Osteoblast (primary cell): ENCODE measurements at places on chromosomes 12 and 14.

DNA sequence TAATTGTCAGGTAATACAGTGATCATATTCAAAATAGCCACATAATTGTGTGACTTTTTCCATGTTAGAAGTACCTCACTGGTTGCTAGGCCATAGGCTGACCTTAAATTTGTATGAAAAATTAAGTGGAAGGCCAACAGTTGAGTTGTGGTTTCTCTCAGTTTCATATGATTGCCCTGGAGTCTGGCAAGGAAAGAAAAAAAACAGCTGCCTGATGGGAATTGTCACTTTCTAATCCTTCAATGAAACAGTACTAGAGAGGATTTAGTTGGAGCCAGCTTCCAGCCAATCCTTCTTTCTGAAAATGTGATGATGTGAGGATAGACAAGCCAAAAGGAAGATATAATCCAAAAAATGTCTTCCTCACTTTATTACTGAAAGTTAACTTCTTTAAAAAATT is 113.6 kb downstream of the ALX1 start:
- no peak for DNase-seq

DNA sequence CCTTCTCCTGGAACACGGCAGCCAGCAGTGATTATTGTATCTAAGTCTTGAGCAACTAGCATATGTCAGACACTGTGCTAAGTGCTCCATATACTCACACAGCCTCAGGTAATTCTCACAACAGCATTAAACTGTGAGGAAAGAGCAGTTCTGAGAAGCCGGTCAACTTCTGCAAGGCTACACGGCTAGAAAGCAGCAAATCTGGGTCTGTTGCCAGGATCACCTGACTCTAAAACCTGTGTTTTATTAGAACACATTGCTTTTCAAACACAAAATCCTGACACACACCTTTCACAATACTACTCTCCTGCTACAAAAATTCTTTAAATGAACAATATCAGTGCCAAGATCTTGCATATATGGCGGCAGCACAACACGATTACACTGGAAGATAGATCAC is 49.8 kb upstream of the CRACR2A start:
- no peak for DNase-seq

DNA sequence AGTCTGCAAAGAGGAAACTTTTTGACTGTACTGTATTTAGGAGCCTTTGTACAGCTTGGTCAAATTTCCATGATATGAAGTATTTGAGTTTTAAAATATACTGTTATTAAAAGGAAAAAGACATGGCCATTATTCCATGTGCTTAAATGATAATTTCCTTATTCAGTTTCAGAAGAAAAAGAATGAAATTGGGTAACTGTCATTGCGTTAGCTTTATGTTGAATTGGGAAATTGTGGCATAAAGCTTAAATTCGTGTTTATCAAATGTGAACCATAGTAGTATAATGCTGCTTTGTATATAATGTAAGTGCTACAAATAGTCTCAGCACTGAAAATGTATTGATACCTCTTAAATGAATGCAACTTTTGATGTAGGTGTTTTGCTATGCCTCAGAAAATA is 64.9 kb downstream of the ETNK1 start:
- no peak for DNase-seq

DNA sequence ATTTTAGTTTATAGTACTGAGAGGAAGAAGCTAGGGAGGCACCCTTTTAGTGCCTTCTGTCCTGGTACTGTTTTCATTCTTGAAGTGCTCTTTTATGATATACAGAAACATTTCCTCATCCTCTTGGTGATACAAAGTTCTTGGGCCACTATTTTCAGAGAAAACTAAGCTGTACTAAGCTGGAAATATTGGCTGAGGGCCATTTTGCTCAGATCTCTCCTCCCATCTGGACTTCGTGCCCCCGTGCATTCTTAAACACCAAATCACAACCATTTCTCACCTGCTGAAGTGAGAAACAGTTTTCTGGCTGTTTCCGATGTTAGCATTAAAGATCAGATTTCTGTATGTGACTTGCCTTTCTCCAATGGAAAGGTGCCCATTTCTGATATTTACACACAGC is 158.9 kb downstream of the FBXL14 start:
- no peak for DNase-seq

DNA sequence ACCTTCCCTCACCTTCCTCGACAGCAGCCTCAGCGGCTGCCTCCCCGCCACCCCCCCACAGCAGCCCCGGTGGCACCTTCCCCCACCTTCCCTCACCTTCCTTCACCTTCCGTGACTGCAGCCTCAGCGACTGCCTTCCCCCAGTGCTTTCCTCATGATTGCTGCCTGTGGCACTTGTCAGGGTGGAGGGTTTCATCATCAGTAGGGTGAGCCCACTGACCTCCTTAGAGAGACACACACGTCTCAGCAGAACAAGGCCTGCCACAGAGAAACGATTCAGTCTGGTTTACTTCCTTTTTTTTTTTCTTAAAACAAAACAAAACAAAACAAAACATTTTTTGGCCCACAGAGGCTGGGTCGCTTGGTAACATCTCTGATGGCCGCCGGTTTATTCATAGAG is 75.0 kb downstream of the EP400 start:
- DNase-seq = no peak

- no peak for DNase-seq
Observed at GRCh38 chr12:106816231-106816630, 41.7 kb downstream of the RIC8B start.

DNA sequence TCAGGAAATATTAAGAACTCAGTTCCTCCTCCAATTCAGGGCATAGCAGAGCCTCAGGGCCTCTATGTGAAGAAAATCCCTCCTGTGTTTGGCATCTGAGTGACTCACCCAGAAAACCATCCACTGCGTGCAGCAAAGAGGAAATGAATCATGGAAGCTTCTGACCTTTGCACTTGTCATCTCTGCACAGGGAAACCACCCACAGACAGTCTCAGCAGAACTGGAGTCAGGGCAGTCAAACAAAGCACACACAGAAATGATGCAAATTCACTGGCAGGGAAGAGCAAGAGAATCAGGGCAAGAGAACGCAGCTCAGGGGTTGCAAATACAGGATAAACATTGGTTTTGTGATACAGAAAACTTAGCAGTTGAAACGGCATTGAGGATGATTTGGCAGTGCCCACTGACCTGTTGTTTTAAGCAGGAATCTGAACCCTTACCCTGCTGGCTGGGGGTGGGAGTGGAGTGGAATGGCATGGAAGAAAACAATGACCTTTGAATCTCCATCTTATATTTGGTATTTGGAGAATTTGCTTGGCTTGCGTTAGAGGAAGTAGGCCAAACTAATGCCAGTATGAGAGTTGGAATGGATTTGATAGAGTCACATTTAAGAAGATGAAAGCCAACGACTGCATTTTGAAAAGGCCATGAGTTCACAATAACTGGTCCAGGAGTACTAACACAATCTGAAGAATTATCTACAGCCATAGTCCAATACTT is 53.5 kb downstream of the PHLDA1 start:
- peak; percentile 74 for DNase-seq

DNA sequence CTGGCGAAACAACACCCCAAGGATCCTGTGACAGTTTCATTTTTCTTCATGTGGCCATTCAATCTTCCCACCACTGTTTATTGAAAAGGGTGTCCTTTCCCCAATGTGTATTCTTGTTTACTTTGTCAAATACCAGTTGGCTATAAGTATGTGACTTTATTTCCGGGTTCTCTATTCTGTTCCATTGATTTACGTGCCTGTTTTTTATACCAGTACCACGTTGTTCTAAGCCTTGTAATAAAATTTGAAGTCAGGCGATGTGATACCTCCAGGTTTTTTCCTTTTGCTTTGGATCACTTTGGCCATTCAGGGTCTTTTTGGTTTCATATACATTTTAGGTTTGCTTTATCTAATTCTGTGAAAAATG is 9.1 kb upstream of the MGAT4C start:
- DNase-seq = no peak

DNA sequence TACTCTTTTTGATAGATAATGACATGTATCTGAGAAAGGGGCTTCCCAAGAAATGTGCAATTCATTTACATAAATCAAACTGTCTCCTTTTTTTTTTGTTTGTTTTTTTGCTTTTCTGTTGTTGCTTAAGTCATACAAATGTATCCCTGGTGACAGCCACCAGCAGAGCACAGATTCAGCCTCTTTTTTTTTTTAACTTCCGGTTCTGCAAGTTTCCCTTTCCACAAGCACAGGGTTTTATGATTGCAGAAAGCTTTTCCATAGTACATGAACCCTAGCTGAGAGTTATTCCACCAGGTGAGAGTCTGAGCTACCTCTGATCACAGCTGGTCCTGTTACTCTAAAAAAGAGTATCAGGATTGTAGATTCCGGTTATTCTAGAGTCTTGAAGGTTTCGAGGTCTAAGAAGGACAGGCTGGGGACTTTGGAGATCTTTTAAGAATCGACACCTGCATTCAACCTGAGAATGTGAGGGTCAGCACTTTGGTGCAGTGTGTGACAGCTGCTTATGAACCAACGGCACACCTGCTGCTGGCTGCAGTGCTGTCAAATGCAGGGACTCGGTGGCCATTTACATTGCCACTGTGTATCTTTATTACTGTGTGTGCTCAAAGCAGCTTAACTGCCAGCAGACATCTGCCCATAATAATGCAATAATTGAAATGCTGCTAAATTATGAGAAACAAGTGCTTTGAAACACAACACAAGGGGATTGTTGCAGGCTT is 551.7 kb downstream of the NRXN3 start:
- no peak for DNase-seq

GRCh38 chr14:74945261-74945851 is 10.0 kb downstream of the PGF start:
- peak; percentile 90 for DNase-seq

- no peak for DNase-seq
Observed at GRCh38 chr12:91413581-91414546, 231.2 kb upstream of the DCN start.

- DNase-seq = no peak
Observed at GRCh38 chr14:68363466-68363842, 429.4 kb downstream of the ZFP36L1 start.

- DNase-seq = no peak
Observed at GRCh38 chr12:68356060-68356695, 24.0 kb upstream of the MDM1 start.

DNA sequence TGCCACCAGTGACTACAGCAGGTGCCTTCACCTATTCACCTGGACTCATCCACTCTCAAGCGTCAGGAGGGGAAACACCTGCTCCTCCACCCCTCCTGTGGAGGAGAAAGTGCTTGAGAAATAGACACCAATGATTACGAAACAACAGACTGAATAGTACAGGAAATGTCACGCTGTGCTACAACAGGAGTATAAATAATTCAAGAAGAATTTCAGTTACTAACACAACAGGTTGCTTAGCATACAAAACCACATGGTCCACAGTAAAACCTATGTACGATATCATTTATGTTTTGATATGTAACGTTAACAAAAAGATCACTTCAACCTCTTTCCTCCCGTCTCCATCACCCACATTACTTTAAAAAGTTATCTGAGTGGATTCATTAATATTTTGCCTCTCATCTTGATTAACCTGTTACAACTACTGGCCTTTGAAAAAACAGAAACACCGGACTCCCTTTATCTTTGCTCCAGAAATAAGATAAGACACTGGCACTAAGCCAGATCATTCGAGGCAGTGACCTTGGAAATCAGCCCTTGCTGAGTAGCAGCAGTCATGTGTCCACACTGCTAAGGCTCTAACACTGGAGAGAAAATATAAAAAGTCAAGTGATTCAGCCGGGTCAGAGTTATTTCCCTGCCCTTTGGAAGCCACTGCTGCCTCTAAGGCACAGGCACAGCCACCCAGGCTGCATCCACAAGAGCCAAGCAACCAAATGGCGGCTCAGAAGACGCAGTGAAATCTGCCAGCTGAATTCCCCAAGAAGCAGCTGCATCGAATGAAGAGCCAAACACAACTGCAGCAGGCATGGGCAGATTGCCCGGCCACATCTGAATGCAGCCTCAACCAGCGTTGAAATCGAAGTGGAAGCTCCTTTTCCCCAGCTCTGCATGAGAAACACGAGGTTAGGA is 40.9 kb downstream of the NT5DC3 start:
- DNase-seq = no peak

DNA sequence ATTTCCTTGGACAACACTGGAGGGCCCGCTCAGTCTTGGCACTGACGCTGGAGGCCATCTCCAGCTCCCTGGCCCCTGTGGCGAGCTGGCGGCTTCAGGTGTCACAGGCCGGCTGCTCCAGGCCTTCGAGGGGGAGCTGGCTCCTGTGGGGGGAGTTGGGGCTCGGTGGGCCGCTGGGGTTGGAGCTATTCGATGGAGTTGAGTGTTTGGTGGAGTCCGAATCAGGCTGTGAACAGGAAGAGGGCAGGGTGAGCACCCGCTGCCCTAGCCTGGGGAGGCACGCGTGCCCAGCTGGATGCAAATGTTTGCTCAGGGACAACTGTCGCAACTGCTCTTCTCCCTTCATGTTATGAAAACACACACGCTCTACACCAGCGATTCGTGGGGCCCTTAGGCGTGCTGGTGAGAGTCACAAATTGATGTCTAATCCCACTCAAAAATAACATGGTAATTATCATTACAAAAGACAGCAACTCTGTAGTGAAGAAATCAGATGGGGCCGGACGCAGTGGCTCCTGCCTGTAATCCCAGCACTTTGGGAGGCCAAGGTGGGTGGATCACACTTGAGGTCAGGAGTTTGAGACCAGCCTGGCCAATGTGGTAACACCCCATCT is 11.3 kb downstream of the AMN start:
- DNase-seq = no peak

DNA sequence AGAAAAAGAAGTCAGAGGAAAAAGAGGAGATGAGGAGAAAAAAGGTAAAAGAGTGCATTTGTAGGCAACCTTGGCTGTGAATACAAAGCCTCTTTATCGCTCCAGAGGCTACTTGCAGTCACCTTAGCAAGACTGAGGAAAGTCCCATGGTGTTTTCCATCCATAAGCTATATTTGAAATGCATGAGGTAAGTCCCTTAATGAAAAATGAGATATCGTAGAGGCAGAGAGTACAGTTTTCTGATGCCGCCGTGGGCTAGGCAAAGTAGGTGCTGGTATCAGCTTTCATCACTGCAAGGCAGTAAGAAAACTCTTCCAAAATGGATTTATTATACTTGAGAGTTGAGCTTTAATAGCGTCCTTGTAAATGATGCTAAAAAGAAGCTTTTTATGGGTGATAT is 186.8 kb downstream of the ASCL1 start:
- DNase-seq = no peak

DNA sequence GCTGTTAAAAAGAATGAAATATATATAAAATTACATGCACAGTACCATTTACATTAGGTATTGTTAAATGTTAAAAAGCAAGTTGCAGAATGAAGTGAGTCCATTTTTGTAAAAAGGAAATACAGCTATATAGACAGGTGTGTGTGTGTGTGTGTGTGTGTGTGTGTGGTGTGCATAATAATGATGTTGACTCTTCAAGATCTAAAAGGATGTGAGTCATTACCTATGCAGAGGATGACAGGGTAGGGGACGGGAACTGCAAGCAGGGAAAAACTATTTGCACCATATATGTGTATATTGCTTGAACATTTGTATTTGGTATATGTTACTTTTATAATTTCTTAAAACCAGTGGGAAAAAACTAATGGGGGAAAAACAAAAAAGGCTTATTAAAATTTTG is 3.1 kb downstream of the C14orf39 start:
- DNase-seq = no peak

DNA sequence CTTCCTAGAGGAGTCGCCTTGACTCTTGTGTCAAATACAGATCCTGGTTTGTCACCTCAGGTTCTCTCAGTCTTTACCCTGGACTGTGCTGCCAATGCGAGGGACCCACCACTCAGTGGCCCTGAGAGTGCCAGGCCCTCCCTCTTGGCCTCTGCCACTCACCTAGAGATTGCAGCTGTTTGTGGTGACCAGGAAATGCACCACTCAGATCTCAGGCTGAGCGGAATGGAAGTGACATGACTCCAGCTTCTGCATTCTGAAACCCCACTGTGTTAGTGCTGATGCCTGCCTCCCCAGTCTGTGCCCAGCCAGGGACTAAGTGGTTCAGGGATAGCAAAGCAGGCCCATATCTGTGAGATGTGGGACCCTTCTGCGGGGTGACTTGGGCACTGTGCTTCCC is 27.8 kb upstream of the NEDD1 start:
- DNase-seq = peak; percentile 68
